ENCODE measurements at places on chromosomes 12 and 14.

GRCh38 chr12:54368709-54369596, 4.7 kb upstream of the GPR84 start:
- peak; percentile 67 for DNase-seq

DNA sequence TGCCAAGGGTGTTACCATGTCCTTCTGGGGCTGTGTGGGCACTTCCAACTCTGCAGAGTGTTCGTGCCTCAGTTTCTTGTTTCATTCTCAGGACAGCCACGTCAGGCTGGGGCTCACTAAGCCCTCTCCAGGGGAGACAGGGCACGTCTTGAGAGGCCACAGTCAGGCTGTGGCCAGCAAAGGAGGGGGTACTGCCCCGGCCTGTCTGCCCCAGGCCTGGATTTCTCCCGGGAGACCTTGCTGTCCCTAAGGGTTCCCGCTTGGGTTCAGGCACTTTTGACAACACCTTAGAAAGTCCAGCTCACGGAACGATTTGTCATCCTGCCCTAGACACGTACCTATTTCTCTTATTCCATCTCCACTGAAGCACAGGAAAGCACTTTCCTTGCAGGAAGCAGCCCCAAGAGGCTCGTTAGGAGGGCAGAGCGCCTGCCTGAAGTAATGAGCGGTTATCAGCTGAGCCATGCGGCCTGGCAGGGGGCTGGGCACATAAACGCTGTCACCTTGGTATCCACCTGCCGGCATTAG, 290.4 kb upstream of the RTL1 start:
- DNase-seq: peak; percentile 90

DNA sequence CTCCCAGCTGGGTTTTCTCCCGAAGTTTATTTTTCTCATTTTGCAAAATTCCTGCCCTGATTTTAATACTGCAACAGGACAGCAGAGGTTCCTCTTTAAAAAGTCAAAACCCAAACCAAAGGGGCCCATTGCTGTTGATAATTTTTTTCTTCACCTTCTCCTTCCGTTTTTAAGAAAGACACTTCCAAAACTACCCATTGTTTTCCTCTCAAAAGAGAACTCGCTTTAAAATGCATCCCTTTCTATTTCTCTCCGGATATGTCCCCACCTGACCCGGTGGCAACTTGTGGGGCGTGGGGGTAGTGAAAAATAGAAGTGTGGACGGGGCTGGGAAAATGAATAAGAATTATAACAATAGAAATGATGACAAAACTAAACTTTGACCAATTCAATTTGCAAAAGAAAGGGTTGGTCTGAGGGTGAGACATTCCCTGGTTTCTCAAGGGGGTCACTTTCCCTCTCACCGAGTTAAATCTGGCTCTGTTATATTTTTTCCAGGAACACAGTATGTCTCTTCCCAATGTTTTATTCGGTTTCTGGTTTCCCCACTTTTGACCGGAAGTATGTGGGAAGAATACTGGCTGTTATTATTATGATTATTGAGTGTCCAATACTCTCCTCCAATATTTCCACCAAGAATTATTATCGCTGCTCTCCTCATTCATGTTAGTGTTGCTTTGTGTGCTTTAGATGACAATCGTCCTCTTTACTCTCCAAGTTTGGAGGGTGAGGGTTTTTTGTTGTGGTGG, 4.1 kb upstream of the TBX5 start:
- no peak for DNase-seq

DNA sequence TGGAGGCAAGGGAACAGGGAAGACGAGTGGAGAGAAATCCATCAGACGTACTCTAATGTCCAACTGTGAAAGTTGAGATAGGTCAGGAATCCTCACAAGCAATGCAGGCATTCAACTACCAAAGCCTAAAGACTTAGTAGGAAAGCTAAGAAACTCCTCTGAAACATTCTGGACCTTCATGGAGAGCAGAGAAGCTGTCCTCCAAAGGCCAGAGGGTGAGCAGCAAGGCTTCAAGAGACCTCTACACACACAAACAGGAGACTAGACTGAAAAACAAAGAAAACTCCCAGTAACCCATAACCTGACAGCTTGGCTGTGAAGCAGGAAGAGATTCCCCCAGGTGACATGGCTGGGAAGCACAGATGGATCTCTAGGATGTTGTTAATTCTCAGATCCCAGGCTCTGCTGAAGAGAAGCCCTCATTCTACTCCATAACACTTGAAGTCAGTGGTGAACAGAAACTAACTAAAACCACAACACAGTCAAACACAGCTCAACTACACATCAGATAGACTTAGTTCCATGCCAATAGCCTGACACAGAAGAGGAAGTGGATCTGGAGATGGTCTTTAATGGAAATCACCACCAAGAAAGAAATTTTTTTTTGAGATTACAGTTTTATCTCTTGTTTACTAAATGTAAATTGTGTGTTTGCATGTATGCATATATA, 23.2 kb upstream of the LYZ start:
- DNase-seq: no peak

DNA sequence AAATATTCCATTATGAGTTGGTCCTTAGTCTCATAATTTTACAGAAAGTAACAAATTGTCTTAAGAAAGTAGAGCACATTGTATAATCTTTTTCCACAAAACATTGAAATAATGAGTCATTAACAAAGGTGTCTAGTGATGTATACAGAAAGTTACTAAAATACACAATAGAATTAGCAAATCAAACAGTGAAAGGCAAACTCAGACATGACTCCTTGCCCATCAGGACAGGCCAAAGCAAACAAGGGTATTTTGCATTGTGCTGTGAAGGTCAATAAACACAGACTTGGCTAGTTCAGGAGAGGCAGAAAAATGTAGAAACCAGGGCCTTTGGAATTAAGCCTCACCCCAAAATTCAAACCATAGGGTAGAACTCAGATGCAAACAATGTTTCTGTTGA, 37.3 kb downstream of the SIX4 start:
- DNase-seq: no peak

DNA sequence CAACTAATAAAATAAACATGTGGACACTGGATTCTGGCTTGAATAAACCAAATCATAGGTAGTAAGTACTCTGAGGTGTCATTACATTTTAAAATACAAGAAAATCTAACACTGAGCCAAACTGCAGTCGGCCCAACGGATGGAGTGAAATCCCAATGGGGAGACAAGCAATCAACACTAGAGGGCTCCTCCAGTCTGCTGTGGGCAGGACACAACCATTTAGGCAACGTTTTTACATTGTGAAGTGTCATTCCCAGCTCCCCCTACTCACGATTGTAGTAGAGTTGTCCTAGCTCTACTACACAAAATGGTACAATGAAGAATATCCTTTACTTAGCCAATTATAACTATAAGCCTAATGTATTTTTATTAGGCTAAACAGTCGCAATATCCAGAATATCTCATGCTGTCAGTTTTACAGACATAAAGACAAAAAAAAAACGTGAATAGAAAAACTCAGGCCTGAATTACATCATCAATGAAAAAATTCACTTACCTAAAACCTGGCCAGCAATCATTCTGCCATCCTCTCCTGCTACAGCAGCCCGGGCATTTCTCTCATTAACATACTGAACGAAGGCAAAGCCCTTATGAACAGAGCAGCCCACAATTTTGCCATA, 35.7 kb downstream of the HNRNPC start:
- DNase-seq: no peak

DNA sequence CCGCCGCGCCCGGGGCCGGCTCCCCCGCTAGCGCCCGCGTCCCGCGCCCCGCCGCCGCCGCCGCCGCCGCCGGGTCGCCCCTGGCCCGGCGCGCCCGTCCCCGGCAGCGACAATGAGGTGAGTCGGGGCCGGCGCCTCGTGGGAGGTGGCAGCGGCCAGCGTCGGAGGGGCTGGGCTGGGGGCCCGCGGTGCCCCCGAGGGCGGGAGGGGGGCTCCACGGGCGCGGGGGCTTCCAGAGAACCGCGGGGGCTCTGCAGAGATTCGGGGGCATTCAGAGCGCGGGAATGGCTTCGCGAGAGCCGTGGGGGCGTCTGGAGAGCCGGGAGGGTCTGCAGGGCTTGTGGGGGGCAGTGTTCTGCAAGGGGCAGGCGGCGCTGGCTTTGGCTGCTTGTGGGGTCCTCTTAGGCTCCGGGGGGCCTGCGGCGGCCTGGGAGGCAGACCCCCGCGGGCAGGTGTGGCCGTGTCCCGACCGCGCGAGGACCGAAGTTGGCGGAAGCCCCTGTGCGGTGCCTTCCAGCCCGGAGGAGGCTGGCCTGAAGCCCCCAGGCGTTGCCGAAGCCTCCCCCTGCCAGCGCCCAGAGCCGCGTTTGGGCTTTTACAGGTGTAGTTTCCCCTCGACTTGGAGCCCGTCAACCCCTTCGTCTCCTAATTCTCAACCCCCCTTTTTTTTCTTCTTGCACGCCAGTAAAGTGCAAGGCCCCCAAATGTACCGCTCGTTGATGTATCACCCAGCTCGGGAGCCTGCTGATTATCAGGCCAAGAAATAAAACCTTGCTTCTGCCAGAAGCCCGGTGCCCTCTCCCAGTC, 93.1 kb upstream of the EVL start:
- DNase-seq: no peak

GRCh38 chr12:53244337-53244736, 12.3 kb upstream of the RARG start:
- no peak for DNase-seq

GRCh38 chr12:116200812-116201211, 76.7 kb downstream of the MED13L start:
- DNase-seq: no peak

GRCh38 chr12:54207539-54208294, 18.9 kb upstream of the SMUG1 start:
- peak; percentile 53 for DNase-seq

- DNase-seq: peak; percentile 4
Observed at GRCh38 chr12:110501399-110501751, 536 bp downstream of the VPS29 start.

GRCh38 chr12:74586251-74586650, 48.6 kb downstream of the ATXN7L3B start:
- no peak for DNase-seq

- no peak for DNase-seq
Observed at GRCh38 chr12:27063250-27063851, 19.0 kb downstream of the C12orf71 start.

DNA sequence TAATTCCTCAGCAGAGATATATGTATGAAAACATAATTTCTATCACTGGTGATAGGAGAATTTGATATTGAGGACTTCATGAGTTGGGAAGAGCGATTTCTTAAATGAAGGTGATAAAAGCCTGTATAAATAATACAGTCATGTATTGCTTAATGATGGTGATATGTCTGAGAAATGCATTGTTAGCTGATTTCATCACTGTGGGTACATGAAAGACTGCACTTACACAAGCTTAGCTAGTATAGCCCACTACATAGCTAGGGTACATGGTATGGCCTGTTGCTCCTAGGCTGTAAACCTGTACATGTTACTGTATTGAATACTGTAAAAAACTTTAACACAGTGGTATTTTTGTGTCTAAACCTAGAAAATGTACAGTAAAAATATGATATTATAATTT, 63.4 kb downstream of the ANO4 start:
- DNase-seq: no peak

DNA sequence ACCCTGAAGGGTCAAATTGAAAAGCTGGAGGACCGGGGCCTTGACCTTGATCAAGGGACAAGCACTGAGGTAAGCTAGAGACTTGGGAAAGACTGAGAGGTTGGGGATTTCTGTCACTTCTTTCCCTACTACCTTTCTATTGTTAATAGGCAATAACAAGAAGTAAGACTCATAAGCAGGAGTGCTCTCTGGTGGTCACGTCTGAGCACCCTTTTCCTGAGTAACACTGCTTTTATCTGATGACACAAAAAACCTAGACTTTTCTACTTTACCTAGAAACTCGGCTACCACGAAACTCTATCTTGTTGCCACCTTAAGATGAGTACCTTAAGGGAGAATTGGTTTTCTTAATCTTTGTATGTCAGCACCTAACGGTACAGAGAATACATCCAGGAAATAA, 35.5 kb upstream of the PPFIBP1 start:
- DNase-seq: no peak

GRCh38 chr12:112190231-112191025, 65.1 kb downstream of the TRAFD1 start:
- DNase-seq: peak; percentile 70

GRCh38 chr12:77064896-77065360, 441 bp downstream of the E2F7 start:
- DNase-seq: no peak

- no peak for DNase-seq
Observed at GRCh38 chr12:132579744-132580143, 30.6 kb downstream of the LRCOL1 start.

- no peak for DNase-seq
Observed at GRCh38 chr12:20213723-20214625, 154.4 kb upstream of the PDE3A start.

DNA sequence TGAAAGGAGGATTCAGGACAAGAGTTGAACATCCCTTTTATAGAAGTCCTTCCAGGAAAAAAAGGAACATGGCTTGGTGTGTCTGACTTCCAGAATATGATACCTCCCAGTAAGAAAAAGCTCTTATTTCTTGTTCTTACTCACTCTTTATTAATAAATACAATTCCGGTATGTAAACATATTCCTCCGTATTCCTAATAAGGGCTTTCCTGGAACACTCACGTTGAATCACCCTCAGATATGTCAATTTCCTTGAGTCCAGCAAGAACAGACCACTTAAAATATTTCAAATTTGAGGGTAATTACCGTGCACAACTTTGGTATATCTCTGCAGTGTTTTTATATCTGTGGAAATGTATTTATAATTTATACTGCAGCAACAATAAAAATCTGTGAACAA, 385.6 kb downstream of the SYT1 start:
- no peak for DNase-seq

DNA sequence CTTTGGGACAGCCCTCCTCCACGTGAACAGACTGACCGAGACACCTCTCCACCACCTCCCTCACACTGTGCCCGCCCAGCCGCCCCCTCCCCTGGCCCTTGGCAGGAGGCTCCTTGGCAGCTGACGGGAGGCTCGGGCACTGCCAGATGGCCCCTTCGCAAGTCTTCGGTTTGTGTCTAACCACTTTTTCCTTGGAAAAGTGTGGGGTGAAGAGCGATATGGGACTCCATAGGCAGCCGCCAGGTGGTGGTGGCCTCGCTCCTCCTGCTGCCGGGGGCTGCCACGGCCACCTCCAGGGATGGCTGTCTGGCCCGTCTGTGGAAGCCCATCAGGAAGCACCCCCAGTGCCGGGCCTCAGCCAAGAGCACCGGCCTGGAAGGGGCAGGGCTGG, 58.7 kb downstream of the LRCOL1 start:
- DNase-seq: no peak

- no peak for DNase-seq
Observed at GRCh38 chr12:19801941-19802340, 362.6 kb downstream of the AEBP2 start.

GRCh38 chr12:79141776-79142175, 277.2 kb downstream of the SYT1 start:
- no peak for DNase-seq

Data from NCI-H187 treated with DMSO at 0.1 percent for 48 hours (cell line).